ENCODE measurements at places on chromosomes 1 and 21.

GRCh38 chr1:206608108-206608698, 4.1 kb downstream of the EIF2D start:
- DNase-seq: peak; percentile 65

- peak; percentile 34 for DNase-seq
These were observed 8.2 kb upstream of the TARBP1 start for GRCh38 chr1:234486858-234487840.

GRCh38 chr1:60911966-60912697, 170.2 kb upstream of the NFIA start:
- no peak for DNase-seq

- DNase-seq: no peak
These were observed 82.7 kb downstream of the BCAR3 start for GRCh38 chr1:93598861-93599439.

GRCh38 chr1:201736707-201737320, 92.1 kb upstream of the IPO9 start:
- DNase-seq: no peak

DNA sequence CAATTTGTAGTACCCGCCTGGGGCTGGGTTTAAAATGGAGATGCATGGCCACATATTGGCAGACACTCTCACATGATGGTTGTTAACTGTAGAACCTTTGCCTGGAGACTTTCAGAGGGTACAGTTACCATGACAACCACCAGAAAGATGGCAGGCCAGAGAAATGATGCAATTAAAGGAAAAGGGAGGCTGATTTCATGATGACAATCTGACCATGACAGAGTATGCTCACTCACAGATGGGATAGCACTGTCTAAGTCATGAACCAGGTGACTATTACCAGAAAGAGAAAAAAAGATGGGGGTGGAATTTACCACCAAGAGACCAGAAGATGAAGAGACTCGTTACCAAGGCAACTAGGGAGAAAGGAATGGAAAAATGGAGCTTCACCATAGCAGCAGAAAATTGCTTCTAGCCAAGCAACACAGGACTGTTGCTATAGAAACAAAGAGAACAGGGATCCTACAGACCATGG, 3.5 kb upstream of the TRIT1 start:
- DNase-seq: no peak

DNA sequence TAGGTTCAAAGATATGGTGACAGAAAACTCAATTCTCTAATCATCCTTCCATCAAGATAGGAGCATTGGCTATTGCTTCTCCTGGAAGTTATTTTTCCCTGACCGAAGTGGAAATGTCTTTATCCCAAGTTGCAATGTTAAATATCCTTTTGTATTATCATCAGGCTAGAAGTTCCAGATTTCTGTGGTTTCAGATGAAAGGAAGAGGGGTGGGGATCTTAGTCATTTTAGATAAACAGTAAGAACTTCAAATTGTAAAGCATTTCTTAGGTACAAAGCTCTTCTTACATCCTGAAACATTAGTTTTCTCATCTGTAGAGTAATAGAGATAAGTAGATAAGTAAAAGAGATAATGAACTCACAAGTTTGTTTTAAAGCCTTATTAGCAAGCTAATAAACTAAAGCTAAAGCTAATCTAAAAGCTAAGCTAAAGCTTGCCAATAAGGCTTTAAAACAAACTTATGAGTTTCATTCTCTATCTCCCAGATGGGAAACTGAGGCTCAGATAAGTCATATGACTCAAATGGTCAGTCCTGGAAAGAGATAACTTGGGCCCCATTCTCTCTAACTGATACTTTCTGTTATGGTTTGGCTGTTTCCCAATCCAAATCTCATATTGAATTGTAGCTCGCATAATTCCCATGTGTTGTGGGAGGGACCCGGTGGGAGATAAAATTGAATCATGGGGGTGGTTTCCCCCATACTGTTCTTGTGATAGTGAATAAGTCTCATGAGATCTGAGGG, 99.2 kb upstream of the KCNK2 start:
- DNase-seq: no peak

DNA sequence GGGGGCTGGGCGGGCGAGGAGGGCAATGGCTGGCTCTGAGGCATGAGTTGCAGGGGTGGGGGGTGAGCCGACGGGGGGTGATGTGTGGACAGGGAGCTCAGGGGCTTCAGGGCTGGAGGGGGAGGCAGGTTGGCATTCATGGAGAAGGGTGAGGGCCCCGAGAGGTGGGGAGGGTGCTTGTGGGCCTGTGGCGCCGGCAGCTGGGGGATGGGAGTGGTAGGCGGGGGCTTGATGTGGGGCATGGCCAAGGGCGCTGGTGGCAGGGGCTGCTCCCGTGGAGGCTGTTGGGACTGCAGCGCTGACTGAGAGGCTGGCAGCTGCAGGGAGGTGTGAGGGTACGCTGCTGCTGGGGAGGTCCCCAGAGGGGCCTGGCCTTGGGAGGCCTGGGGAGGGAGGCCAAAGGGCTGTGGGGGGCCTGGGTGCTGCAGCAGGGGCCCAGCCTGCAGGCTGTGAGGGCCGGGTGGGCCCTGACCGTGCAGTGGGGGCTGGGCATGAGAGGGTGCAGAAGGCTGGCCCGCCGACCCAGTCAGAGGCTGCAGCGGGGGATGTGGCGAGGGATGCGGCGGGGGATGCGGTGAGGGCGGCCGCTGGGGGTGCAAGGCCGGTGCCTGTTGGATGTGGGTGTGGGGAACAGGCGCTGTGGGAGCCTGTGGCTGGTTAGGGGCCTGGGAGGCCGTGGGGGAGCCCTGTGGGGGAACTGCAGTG, 42.7 kb downstream of the SLC45A1 start:
- no peak for DNase-seq

DNA sequence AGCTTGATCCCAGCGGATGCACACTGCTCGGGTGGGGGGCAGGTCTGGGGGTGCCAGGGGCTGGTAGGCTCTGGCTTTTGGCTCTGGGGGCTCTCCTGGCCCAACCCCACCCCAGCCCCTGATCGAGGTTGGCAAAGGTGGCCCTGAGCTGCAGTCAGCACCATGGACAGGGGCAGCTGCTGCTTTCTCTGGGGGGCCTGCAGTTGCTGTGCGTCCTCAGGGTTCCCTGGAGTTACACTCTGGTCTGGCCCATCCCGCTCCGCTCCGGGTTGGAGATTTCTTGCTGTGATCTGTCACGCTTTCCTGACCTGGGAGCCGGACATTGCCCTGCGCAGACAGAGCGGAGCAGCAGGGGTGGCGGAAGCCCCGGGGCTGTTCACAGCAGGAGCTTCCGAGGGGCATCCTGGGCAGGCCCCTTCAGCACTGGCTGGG, 8.0 kb upstream of the PLCH2 start:
- DNase-seq: peak; percentile 57

DNA sequence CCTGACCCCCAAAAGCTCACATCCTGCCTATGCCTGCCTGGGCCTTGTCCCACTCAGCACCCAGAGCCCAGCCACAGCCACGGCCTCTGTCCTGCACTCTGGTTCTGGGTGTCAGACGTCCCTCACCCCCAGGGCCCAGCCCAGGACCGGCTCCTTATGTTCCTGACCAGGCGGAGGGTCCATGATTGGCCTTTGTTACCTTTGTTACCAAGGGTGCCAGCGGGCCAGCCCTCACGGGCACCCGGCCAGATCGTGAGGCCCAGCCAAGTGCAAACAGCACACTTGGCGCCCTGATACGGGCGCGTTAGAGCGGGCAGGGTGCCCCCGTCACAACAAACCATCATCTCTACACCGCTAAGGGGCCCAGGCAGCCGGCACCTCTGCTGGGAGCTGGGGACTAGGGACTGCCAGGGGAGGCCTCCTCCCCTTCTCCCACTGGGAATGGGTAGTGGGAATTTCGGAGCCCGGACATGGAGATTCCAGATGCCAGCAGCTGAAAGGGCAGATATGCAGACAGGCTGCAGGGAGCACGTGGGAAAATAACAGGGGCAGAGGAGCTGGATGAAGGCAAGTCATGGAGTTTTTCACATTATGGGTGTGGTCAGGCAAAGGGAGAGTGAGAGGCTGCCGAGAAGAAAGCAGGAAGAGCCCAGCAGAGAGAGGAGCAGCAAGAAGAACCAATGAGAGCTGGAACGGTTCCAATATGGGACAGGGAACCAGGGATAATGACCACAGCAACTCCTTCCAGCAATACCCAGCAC, 22.1 kb downstream of the HSPG2 start:
- DNase-seq: no peak

DNA sequence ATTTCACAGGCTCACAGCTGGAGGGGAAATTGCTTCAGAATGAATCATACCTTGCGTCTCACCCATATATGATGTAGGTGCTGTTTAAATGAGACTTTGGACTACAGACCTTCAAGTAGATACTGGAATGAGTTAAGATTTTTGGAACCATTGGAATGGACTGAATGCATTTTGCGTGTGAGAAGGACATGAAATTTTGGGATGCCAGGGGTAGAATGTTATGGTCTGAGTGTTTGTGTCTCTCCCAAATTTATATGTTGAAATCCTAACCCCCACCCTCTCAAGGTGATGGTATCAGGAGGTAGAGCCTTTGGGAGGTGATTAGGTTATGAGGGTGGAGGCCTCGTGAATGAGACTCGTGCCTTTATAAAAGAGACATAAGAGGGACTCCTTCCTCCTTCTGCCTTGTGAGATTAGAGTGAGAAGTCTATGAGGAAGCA, 41.4 kb downstream of the KCNK1 start:
- no peak for DNase-seq

GRCh38 chr1:10626131-10626731, 151.5 kb downstream of the PEX14 start:
- no peak for DNase-seq

DNA sequence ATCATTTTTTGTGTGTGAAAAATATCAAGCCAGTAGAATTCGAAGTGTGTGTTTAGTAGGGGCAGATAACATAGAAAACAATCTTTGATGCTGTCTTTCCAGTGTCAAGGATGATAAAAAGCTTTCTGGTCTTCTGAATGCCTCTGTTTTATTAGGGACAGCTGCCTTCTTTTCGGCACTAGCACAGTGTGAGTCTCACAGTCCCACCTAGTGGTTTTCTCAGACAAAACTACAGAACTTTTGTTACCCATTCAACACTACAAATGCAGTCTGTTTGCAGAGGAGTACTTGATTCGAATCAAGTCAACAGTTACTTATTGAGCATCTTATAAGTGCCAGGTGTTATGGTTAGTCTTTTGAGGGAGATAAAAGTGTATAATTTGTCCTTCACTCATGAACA, 30.6 kb upstream of the MCOLN3 start:
- no peak for DNase-seq

DNA sequence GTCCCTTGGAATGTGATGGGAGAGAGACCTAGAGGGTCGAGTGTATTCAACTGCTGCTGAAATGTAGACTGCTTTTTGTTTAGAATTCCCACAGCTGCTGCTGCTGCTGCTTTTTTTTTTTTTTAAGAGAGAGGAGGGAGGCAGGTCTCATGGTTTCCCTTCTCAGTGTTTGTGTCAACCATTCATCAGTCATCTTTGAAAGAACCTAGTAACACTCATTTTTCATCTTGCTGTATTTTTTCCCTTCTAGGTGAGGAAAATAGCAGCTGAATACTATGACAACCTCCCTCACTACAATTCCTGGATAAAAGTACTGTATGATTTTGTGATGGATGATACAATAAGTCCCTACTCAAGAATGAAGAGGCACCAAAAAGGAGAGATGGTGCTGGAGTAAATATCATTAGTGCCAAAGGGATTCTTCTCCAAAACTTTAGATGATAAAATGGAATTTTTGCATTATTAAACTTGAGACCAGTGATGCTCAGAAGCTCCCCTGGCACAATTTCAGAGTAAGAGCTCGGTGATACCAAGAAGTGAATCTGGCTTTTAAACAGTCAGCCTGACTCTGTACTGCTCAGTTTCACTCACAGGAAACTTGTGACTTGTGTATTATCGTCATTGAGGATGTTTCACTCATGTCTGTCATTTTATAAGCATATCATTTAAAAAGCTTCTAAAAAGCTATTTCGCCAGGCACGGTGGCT, 9.2 kb downstream of the DEGS1 start:
- no peak for DNase-seq

DNA sequence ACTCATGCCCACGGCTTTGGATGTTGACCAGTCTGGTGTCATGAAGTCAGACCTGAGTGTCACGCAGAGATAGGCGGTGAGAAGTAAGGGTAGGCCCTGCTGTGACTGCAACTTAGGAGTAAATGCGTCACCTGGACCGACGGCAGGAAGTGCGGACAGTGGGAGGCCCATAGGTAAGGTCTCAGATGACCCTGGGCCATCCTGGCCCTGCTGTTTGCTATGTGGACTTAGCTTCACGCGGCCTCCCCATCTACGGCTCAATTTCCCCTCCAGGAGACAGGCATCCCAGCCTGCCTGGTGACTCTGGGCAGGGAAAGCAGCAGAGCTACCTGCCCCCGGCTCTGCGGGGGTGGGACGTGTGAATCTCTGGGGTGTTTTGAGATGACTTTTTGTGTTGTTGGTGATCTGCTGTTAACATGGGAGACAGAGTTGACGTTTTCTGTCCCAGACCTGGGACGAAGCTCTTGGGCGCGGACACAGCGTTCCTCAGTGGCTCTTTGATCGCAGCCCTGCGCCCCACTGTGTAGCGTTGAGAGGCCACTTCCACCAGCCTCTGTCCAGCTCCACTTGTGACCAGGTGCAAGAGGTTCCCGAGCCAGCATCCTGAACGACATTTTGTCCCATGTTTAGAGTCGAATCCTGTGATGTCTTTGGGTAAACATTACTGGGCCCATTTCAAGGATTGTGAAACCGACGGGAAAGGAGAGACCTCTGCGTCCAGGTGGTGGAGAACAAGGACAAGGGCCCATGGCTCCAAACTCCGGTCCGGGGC, 39.9 kb downstream of the CRYAA start:
- no peak for DNase-seq

DNA sequence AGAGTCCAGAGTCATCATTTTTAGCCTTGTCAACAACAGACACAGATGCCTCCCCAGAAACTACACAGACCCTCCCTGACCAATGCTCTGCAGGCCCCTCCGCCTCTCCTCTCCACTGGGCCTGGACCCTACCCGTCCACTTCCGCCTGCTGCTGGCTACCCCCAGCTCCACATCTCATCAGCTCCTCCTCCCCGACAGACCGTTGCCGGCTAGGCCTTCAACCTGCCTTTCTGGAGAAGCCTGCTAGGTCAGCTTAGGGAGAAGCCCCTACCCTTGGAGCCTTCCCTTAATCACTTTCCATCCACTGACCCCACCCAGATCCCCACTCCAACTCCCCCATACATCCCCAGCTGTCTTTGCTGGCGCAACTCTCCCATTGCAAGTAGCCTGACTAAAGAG, 1.4 kb downstream of the TRIM17 start:
- no peak for DNase-seq

DNA sequence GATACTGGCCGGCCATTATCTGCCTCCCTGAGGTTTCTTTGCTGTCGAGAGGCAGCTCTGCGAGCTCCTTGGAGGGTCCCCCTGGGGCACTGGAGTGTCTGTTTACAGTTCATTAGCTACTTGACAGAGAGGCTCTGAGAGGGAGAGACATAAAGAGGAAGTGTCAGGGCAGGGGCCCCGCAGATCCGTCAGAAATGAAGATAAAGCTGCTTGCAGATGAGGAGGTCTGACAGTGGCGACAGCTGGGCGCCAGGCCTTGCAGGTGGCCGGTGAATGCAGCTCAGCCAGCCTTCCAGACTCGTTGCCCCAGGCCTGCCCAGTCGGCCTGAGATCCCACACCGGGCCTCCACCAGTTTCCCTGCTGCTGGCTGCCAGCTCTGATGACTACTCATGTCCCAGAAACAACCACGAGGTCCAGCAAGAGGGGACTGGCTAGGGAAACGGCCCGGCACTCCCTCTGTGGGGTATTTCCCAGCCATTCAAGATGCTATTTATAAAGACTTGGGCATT, 84.7 kb downstream of the DISP3 start:
- peak; percentile 54 for DNase-seq

All from germinal center (tissue), 1 donor.